Left cardiac atrium (tissue), 4 donors: ENCODE measurements at places on chromosomes 11 and 22. TPM values are rescaled to one million over a fixed set of nuclear protein-coding genes. Genes with fewer than 3 reads are reported as not detected.

ACRV1 gene
- not detected for total RNA-seq

SCN3B gene
- 1.2 TPM for total RNA-seq

- no peak for DNase-seq
Measured at GRCh38 chr11:11391796-11392463, 38.9 kb upstream of the CSNK2A3 start.

DNA sequence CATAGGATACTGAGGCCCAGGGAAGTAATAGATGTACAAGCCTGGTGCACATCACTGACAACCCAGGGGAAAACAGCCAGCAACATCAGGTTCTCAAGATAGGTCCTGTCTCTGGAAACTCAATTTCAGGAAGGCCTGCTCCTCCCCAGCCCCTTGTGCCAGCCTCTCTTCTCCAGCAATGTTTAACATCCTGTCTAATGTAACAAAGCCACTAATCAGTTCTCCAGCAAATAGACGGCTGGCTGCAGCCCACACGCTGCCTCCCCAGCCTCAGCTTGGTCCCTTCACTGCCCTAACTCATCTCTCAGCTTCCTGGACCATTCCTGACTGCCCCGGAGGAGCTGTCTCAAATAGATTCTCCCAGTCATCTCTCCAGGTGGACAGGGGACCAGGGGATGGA lies 37.8 kb downstream of the RPL27A start:
- DNase-seq: no peak
